Liver (tissue), 10 donors: ENCODE measurements at places on chromosomes 16 and 17.

DNA sequence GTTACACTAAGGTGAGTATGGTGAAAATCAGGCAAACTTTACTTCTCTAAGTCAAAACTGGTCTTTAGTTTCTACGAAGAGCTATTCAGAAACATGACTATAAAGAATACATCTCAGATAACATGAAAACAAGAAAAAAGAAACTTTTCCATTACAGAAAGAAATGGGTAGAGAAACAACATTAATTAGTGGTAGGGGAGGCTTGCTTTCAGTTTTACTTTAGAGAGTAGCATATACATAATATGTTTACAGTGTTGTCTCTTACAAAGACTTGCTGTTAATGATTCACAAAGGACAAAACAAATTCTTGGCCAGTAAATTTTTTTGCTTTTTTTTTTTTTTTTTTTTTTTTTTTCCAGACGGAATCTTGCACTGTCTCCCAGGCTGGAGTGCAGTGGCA lies 34.2 kb downstream of the CRLF3 start:
- DNase-seq = no peak

DNA sequence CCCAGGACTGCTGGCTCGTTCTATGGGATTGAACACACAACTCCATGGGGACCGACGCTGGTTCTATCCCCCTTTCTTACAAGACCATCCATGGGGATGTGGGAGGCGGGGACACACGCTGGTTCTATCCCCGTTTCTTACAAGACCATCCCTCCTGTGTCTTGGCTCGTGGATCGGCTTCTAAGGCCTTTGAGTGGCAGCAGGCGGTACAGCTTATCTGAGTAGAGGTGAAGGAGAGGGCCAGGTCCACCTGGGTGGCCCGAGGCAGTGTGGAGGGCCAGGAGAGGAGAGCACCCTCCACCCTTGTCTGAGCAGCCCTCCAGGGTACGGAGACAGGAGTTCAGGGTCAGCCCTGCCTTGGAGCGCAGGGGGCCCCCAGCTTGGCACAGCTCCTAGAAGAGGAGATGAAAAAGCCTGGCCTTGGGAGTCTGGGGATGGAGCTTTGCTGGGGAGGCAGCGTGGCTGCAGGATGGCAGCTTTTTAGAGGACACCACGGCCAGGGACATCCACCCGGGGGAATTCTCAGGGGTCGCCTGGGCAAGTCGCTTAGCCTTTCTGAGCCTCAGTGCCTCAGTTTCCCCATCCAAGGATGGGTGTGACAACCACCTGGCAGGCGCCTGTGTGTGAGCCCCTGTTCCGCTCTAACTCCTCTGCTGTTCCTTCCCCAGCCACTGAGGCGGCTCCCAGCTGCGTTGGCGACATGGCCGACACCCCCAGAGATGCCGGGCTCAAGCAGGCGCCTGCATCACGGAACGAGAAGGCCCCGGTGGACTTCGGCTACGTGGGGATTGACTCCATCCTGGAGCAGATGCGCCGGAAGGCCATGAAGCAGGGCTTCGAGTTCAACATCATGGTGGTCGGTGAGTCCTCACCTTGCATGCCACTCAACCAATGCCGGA lies 341.0 kb downstream of the SEC14L1 start:
- DNase-seq = no peak

DNA sequence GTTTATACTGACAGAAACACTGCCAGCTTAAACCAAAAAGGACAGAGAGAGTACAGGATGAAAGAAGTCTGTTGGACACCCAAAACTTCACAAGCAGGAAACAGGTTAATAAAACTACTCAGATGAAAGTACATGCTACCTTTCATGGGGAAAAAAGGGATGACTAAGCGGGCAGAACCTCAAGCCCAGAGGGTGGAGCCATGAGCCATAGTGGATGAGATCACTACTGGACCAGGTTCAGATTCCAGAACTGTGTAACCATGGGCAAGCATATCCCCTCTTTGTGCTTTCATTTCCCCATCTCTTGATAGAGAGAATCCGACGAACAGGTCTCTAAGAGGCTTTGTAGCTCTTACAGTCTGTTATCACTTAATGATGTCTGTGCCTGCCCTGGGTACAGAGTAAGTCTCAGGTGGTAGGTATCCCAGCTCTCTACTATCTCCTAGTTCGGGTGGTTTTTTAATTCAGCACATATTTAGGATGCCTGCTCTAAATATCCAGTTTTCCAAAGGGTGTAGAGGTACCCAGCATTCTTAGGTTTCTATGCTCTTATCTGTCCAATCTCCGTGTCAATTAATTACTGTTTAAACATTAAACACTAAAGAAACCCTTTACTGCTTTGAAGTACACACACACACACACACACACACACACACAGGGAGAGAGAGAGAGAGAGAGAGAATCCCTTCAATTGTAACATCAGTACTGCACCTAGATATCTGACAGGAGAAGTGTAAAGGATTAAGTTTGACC lies 206.7 kb downstream of the ZNF423 start:
- DNase-seq = no peak

- no peak for DNase-seq
Observed at GRCh38 chr17:48438516-48439061, 8.6 kb upstream of the SKAP1 start.

GRCh38 chr16:1920727-1921171 lies 2.5 kb upstream of the HS3ST6 start:
- no peak for DNase-seq

GRCh38 chr17:44277976-44278375 lies 10.0 kb upstream of the SLC4A1 start:
- no peak for DNase-seq

DNA sequence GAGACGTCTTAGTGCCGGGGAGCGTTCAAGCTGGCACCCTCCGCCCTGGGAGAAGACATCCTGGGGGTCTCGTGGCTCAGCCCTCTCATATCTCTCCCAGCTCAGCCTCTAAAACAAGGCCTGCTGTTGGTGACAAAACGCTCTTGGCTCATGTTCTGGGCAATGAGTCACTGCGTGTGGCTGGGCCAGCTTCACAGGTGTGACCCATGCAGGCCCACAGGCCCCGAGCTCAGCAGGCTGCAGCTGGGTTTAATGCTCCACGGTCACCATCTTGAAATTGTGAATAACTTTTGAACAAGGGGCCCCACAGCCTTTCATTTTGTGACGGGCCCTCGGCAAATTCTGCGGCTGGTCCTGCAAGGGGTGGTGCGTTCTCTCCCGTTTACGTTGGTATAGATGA lies 22.4 kb downstream of the GAA start:
- DNase-seq = no peak

GRCh38 chr17:40551091-40551878 lies 14.0 kb downstream of the CCR7 start:
- DNase-seq = peak; percentile 35
